ENCODE measurements at places on chromosomes 3 and 15. TPM values are rescaled to one million over a fixed set of nuclear protein-coding genes. Genes with fewer than 3 reads are reported as not detected.

CCDC33 gene
- not detected for total RNA-seq

BTLA gene
- 18.1 TPM for total RNA-seq

OR5H1 gene
- not detected for total RNA-seq

CYP1A2 gene
- total RNA-seq: not detected

LDHAL6B gene
- not detected for total RNA-seq

FGF7 gene
- total RNA-seq: 0.10 TPM

GOLGA8M gene
- total RNA-seq: 1.2 TPM

ANKRD63 gene
- not detected for total RNA-seq

TXNRD3 gene
- total RNA-seq: 1.4 TPM

CXCR6 gene
- 5.2 TPM for total RNA-seq

LACTB gene
- 37.7 TPM for total RNA-seq

CSPG4 gene
- under 0.01 TPM for total RNA-seq
